ENCODE measurements at places on chromosomes 6 and 20.

DNA sequence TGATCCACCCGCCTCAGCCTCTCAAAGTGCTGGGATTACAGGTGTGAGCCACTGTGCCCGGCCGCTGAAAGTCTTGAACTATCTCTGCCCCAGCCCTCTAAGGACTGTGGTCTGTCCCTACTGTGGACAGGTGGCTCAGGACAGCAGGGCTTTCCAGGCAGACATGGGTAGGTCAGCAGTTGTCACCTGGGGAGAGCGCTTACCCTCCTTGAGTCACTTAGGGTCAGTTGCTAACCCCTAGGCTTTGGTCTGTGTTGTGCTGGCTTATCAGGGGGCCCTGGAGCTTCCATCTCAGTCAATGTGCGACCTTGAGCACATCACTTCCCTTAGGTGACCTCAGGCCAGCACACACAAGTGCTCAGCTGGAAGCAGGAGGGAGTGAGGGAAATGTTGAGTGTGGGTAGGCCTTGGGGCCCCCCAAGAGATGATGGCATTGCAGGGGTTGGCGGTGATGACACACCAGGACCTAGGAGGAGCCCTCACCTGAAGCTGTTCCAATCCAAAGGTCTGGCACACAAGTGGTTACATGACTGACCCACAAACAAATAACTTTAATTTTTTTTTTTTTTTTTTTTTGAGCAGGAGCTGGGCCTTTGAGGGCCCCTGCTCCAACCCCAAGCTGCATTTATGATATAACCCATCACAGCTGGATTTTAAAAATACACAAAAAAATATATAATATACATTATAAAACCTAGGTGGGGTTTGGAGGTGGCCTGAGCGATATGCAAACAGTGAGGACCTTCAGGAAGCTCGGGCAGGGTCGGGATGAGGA is 5.1 kb downstream of the RPL10A start:
- no peak for DNase-seq

DNA sequence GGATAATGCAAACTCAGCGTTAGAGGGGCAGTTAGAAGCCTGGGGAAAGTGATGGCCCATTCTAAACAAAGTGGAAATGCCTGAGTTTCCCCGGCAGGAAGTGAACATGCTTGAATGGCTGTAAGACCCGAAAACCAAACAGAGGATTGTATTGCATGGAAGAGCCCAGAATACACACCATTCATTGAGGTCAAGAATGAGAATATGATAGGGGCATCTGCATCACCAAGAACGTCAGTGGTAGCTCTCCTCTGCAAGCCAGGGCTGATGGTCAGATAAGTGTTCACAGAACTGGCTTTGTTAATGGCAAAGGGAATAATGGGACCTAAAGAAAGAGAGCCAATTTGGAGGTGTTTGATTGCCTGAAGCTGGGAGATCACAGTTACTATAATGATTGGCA is 663.4 kb downstream of the KHDRBS2 start:
- no peak for DNase-seq

- no peak for DNase-seq
Measured at GRCh38 chr6:113894712-113895674, 37.8 kb downstream of the MARCKS start.

DNA sequence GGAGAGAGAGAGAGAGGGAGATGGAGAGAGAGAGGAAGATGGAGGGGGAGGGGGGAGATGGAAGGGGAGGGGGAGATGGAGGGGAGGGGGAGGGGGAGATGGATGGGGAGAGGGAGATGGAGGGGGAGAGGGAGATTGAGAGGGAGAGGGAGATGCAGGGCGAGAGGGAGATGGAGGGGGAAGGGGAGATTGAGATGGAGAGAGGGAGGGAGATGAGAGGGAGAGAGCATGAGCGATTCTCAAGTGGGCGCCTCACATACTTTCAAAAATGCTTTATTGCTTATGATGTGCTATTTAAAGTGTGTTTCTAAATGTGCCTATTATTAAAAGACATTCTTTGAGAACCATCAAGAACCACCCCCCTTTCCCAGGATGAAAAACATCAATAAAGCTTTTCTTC is 43.7 kb upstream of the DACT2 start:
- DNase-seq, result no peak

GRCh38 chr6:49550492-49551077 is at the start of gene C6orf141:
Gene C6orf141 (plus strand): TSS chr6:49550668. CDS start chr6:49550793, 125 bp downstream.
- DNase-seq, result peak; percentile 9

DNA sequence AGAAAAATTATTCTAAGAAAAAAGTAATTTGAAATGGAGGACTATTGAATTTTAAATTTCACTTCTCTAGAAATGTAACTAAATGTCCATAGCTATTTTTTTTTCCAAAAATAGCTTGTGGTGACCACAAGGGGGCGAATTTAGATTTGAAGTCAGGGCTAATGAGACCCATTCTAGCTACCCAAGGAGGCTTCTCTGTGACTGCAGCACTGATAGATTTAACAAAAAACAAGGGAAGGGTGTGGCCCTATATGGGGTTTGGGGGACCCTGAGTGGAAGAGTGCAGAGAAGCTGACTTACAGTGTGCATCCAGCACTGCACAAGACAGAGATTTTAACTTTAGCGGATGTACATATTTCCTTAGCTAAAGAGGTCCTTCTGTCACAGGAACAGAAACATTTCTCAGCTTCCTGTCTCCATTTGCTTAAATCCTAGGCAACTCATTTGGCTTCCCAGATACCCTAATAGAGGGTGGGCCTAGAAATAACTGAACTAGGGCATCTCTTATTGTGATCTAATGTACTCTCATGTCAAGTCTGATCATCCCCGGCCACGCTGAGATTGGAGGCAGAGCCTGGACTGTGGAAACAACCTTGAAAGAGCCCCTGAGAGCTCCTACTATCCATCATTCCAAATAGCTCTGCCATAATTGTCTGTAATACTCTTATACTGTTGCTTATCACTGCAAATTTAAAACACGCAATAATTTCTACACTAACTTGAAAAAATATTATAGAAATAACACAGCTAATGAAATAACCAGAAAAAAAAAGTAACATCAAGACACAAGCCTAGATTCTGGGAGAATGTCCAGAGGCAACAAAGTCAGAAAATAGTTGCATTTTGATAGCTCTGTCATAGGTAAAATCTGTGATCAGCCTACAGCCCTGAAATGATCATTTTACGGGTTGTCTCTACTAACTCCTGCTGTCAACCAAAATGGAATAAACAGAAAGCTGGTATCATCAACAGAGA is 93.6 kb downstream of the SNAP91 start:
- no peak for DNase-seq

- DNase-seq, result no peak
Measured at GRCh38 chr6:27668442-27669294, 195.8 kb upstream of the ZNF184 start.

- no peak for DNase-seq
Measured at GRCh38 chr6:138031417-138031816, 75.8 kb downstream of the PERP start.

- DNase-seq, result no peak
Measured at GRCh38 chr6:65117817-65118409, 589.1 kb downstream of the EYS start.

DNA sequence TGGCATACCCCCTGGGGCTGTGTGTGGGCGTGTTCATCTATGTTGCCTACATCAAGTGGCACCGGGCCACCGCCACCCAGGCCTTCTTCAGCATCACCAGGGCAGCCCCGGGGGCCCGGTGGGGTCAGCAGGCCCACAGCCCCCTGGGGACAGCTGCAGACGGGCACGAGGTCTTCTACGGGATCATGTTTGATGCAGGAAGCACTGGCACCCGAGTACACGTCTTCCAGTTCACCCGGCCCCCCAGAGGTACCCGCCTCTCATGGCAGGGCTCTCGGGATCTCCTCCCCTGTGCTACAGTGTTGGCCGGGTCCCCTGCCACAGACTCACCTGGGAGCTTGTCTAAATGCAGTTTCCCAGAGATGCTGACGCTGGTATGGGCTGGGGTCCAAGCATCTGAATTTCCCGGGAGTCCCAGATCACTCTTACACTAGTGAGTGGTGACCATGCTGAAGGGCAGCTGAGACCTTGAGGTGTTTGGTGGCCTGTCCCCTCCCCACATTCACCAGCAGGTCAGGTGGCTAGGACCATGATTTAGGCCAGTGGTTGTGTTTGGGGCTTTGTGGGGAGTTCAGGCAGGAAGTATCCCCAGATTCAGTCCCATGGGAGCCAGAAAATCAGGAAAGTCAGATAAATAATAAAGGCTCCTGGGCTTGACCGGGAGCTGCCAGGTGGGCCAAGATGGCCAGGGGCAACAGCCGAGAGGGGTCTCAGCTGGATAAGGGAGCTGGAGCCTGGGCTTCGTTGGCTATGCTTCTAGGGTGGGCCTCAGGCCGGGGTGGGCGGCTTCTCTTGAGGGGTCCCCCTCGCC is 11.8 kb downstream of the ENTPD6 start:
- no peak for DNase-seq

- DNase-seq, result no peak
Measured at GRCh38 chr6:105359419-105360370, 43.2 kb downstream of the PREP start.

DNA sequence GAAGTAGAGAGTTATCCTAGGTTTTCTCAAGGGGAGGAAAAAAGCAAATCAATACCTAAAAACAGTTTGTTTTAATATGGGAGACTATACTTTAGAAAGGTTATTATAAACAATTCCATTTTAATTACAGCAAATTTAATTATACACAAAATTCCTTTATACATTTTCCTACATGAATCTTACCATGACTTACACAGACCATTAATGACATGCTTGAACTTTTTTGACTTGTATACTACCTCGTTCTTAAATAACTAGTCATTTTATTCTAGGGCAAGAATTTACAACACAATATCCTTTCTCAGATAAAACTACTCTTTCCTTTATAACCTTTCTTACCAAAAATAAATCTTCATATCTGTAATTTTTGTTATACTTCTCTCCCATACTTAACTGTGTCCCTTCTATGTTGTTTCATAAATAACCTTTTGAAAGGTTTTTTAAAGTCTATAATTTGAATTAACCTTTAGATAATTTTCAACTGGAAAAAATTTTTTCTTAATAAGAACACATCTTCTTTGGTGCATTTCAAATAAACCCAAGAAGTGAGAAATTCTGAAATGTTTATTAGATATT is 729.4 kb downstream of the TENT5A start:
- DNase-seq, result no peak

GRCh38 chr20:9590189-9590588 is 75.8 kb downstream of the LAMP5 start:
- no peak for DNase-seq

DNA sequence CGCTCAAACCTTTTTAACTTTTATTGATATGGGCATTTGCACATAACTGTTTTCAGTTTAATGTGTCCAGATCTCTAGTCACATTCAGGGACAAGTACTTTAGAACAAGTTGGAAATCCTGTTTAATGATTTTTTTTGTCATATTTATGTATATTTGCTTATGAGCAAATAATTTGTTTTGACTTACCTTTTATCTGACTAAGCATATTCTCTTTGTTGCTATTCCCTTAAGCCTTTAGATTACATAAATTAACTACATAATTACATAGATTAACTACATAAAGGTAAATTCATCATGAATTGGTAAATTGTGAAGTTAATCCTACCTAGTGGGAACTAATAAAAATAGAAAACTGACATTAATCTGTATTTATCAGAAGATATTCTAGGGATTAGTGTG is 523.5 kb upstream of the MAN1A1 start:
- no peak for DNase-seq

DNA sequence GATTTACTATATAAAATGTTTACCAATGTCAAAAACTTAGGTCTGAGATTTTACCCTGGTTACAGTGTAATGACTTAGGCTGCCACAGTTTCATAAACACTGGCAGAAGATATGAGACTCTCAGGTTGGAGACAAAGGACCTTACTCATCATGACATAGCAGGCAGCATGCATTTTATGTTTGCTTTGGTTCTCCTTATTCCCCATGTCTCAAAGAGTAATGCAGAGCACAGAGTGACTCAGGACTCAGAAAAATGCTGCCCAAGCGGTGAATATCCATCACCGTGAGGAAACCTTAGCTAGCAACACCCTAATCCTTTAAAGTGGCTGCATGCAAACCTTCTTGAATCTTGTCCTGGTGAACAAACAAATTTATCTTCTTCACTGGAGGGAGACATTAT is 112.1 kb upstream of the EYS start:
- no peak for DNase-seq

GRCh38 chr6:125989631-125990030 is 3.3 kb downstream of the TRMT11 start:
- DNase-seq, result no peak

DNA sequence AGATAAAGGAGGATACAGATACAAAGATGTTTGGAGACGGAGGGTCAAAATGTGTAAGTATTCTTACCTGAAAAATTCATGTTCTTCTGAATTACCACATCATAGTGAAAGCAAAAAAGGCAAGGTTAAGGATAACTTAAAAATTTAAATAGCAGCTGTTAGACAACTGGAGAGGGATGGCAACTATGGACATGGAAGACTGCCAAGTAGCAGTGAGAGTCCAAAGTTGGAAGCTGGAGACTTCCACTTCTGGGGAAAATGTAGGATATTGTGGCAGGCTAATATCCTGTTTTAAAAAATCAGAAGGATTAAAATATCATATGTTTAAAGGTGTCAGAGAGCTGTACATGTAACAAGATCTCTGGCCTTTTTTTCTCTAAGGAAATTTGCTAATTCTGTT is 29.8 kb downstream of the SYCP2 start:
- DNase-seq, result no peak

GRCh38 chr6:150177952-150178520 is 35.2 kb downstream of the PPP1R14C start:
- DNase-seq, result no peak

DNA sequence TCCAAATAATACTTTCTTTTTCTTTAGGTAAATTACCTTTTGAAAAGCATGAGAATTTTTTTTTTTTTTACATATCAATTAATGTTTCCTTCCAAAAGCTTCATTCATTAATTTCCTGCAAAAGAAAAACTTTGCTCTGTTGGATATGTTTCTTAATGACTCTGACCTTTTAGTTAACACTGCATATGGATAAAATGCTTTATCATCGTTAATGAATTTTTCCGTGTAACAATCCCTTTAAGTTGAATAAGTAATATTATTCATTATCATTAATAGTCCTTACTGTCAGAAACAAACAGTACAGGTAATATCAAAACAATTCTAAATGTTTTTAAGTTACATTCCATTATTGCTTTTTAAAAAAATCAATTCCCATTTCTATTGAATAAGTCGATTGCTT is 345.1 kb downstream of the SAMD5 start:
- DNase-seq, result no peak

GRCh38 chr6:109031416-109031815 is 63.2 kb downstream of the SESN1 start:
- DNase-seq, result no peak

GRCh38 chr20:6055981-6056569 is 2.2 kb upstream of the LRRN4 start:
- DNase-seq, result no peak

DNA sequence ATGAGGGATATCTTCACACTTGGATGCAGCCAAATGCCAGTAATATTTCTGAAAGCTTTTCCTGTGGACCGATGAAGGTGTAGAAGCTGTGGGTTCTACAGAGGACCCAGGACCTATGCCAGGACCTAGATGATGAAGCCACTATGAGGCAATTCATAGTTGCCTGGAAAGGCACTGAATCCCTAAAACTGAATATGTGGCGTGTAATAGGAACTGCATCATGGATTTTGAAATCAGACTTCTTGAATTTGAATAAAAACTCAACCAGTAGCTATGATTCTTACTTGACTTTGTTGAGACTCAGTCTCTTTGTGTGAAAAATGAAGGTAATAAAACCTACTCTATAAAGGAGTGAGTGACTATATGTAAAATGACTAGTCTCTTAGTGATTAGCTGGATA is 89.9 kb upstream of the SGK1 start:
- no peak for DNase-seq

GRCh38 chr6:151166180-151166579 is 73.6 kb upstream of the AKAP12 start:
- DNase-seq, result no peak

- no peak for DNase-seq
Measured at GRCh38 chr6:121816906-121817540, 381.6 kb downstream of the GJA1 start.
